ENCODE measurements at places on chromosomes 5 and 9.

DNA sequence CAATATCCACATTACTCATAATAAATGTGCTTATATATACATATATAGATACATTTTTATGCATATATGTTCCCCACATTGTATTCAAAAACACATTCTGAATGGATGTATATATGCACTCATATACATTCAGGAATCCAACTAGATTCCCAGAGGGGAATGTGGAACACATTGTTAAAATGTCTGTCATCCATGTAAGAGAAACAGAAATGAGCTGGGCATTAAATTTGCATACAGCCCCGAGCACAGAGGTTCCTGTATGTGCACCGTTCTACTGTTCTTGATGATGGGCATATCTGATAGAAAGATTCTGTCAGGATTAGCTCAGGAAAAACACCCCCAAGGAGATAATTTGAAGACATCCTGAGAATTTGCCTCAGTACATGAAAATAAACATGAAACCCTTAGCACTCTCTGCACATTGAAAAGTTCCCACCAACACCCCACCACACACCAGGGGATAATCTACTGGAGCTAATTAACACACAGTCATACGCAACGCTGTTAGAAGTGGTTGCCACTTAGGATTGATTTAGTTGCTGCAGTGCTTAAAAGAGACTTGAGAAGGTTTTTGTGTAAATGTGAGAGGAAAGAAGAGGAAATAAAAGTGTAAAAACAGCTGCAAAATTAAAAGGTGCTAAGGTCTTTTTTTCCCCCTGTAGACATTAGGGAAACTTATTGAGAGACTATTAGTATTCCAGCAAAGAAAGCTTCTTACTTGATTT, 223.3 kb downstream of the SLF1 start:
- no peak for DNase-seq

GRCh38 chr5:133119233-133119711, 67.5 kb downstream of the HSPA4 start:
- no peak for DNase-seq

- DNase-seq, result no peak
Observed at GRCh38 chr5:171523781-171524180, 104.3 kb downstream of the FGF18 start.

GRCh38 chr9:36488389-36488756, 84.3 kb upstream of the MELK start:
- DNase-seq, result no peak

DNA sequence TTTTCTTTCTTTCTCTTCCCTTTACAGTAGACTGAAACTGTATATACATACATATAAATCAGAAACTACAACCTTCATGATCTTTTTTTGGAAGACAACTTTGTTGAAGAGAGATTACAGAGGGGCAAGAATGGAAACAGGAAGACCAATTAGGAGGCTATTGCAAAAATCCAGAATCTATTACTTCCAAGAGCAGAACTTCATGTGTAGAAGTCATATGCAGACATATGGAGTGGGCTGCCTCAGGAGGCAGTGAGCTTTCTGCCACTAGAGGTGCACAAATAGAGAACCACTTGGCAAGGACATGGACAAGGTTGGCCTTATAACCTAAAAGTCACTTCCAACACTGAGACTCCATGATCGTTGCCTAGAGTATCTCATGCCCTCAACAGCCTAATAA, 157.8 kb upstream of the NR4A3 start:
- DNase-seq, result no peak

DNA sequence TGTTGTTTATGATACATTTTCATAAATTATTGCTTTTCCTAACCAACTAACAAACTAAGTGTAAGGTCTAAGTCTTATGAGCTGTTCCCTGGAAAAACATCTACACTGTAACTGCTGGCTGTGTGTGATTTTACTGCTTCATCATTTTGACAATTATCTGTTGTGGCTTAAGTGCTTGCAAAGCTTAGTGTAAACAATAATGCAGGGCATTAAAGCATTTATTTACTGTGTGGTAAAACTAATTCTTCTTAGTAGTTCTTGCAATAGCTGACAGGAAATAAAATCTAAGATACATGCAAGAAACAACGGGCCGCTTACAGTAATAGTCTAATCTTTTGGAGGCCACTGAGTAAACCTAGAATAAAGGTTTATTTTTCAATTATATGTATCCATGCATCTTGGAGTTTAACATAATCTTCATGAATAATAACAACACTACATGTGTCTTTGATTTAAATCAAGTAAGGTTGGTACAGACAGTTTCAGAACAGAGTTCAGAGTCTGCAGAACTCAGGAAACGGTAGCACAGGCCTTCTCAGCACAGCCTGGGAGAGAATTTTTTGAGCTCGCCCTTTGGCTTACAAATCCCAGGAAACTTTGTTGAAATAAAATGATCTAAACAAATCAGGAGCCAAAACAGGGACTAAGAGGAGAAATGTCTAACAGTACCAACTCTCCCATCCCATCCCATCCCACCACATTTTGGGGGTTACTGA, 473.1 kb downstream of the NR2F1-AS1 start:
- no peak for DNase-seq

DNA sequence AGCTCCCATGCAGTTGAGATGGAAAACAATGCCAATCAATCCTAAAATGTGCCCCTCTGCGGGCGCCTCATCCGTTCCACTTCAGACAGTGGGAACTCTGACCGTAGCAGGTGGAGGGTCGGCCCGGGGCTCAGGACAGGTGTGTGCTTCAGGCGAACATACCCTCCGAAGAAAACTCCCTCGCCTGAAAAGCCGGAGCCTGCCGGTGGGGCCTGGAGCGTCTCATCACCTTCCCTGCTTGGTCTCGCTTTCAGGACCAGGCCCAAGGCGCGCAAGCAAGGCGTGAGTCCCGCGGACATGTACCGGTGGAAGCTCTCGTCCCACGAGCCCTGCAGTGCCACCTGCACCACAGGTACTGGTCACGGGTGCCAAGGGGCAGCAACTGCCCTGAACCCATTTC, 26.4 kb downstream of the ADAMTSL2 start:
- DNase-seq, result no peak

- DNase-seq, result no peak
Observed at GRCh38 chr9:134286471-134287245, 39.6 kb upstream of the RXRA start.

GRCh38 chr5:58378613-58379390, 81.1 kb downstream of the PLK2 start:
- no peak for DNase-seq

- no peak for DNase-seq
Observed at GRCh38 chr5:64166201-64166959, 737 bp downstream of the RNF180 start.

DNA sequence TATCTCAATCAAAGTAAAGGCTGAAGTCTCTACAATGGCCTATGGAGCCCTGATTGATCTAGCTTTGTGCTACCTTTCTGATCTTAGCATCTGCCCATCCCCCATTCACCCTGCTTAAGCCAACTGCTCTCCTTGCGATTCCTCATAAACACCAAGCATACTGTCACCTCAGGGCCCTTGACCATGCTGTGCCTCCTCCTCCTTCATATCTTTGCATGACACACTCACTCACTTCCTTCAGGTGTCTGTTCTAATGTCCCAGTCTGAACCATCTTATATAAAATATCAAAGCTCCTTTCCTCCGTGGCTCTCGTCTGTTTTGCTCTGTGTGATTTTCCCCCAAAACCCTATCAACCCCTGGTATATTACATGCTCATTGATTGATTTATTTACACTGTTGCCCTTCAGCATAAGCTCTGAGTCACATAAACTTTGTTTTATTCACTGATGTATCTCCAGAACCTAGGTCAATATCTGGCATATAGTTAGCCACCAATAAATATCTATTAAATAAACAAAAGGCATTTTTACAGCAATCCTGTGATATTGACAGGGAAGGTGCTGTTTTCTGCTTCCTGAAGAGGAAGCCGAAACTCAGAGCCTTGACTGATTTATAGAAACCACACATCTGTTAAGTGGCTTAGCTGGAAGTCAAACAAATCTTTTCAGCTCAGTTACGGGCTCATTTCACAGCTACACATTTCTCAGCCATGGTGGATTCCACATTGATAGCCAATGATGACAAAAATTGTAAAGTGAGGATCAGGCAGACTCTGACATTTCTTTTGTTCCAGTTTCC, 103.6 kb downstream of the BOD1 start:
- no peak for DNase-seq

GRCh38 chr5:140883927-140884697, 2.2 kb downstream of the PCDHA13 start:
- DNase-seq, result no peak

- DNase-seq, result no peak
Observed at GRCh38 chr5:35354751-35355150, 124.5 kb upstream of the PRLR start.

DNA sequence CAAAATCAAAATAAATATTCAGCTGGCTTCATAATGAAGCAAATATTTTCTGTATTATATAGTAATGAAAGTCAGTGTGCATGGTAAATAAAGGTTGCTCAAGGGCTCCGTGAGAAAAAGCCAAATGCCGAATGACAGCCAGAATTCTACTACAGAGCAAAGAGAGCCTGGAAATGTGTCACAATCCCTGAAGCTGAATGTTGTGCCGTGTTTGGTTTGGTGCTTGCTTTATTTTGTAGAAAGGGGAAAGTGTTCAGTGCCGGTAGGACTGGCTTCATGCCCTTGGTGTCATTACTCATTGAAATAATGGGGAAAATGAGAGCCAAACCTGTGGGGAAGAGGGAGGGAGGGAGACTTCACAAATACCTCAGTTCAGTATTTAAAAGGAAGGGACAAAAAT, 26.8 kb upstream of the ADAMTSL1 start:
- no peak for DNase-seq

DNA sequence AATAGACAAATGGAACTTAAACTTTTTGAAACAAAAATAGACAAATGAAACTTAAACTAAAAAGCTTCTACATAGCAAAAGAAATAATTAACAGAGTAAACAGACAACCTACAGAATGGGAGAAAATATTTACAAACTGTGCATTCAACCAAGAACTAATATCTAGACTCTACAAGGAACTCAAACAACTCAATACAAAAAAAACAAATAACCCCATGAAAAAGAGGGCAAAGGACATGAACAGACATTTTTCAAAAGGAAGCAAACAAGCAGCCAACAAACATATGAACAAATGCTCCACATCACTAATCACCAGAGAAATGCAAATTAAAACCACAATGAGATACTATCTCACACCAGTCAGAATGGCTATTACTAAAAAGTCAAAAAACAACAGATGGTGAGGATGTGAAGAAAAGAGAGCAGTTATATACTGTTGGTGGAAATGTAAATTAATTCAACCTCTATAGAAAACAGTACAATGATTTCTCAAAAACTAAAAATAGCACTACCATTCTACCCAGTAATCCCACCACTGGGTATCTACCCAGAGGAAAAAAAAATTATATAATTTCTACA, 170.8 kb upstream of the RGMB start:
- no peak for DNase-seq

DNA sequence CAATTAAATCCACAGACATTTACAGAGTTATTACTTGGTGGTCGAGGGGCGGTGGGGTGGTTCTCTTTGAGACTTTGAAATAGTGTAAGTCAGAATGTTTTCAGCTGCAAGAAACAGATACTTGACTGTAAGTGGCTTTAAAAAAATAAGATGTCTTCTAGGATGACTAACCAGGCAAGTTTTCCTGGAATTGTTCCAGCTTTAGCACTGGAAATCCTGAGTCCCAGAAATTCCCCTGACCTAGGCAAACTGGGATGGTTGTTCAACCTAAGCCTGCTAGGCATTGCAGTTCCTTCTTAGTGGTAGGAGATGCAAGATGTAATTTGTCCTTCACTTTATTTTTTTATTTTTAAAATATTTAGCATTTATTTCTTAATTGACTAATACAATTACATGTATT, 169.5 kb upstream of the POC5 start:
- no peak for DNase-seq

DNA sequence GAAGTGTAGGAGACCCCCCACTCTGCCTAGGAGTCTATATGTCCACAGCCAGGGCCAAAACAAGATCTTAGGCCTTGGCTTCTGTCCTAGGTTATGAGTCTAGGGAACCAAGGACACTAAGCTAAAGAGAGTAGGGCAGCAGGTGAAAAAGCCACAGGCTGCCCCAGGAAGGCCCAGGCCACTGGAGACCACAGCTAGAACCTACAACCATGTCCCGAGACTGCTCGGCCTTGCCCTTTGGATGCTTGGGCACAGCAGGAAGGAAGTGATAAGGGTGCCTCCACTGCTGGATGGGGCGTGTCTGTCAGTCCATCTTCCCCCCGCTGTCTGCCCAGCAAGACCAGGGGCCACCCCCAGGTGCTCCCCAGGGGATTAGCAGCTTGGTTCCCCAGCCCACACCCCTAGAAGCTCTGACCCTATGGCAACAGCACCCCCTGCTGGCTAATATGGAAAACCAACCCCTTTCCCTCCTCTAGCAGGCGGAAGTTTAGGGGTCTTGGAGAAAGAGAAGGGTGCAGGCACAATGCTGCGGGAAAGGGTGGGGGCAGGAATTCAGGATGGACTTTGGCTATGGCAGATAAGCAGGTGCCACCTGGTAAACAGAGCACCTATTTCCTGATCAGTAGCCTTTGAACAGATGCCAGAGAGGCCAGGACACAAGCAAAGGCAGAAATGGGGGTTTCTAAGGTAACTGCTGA, 10.5 kb upstream of the IRF1 start:
- peak; percentile 67 for DNase-seq

Data from activated T-cell treated with anti-CD3 and anti-CD28 coated beads for 1 hour (primary cell).